ENCODE measurements at places on chromosomes 5 and 9. TPM values are rescaled to one million over a fixed set of nuclear protein-coding genes. Genes with fewer than 3 reads are reported as not detected.

DNA sequence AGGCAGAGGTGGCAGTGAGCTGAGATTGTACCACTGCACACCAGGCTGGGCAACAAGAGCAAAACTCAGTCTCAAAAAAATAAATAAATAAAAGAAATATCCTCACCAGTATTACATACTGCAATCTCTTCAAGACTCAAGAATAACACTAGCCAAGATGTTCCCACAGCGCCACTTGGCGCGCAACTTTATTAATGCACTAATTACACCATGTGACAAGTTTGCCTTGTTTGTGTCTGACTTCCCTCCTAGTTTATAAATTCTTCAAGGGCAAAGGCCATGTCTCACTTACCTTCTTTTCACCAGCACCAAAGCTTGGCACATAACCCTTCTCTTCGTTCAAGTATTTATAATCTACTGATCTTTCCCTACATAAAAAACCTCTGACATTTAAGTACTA lies 4.8 kb downstream of the SKP1 start:
- H3K27ac ChIP-seq = no peak overlapping the region
- no peak overlapping the region for H3K4me3 ChIP-seq

IL6ST gene
- 415 TPM for total RNA-seq

GABRB2 gene
- 4.6 TPM for total RNA-seq

GRCh38 chr5:111069839-111070238 lies 1.7 kb upstream of the TSLP start:
- H3K4me1 ChIP-seq = peaks cover 9% of the 10 kb centered on the region
- no peaks in the 10 kb centered on the region for H3K27me3 ChIP-seq
- no peaks in the 10 kb centered on the region for H3K36me3 ChIP-seq
- H3K27ac ChIP-seq = no peak overlapping the region
- H3K4me3 ChIP-seq = no peak overlapping the region

ZNF883 gene
- 0.33 TPM for total RNA-seq

ARHGEF39 gene
- 0.45 TPM for total RNA-seq

IL4 gene
- total RNA-seq = not detected

DNA sequence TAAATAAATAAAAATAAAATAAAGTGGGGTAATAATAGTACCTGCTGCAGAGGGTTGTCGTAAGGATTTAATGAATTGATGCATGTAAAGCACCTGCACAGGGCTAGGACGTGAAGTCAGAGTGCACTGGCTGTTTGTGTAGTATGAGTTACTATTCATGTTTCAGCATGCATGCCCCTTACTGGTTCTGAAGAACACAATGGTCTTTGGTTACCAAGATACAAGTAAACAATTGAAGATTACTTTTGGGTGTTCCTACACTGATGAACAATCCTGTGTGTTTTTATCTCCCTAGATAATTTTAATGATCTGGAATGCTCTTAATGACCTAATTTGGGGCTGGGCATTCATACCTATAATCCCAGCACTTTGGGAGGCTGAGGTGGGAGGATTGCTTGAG lies 23.2 kb upstream of the PRRC2B start:
- peaks cover 9% of the 10 kb centered on the region for H3K4me1 ChIP-seq
- H3K27me3 ChIP-seq = no peaks in the 10 kb centered on the region
- no peak overlapping the region for H3K27ac ChIP-seq
- H3K4me3 ChIP-seq = no peak overlapping the region

DNA sequence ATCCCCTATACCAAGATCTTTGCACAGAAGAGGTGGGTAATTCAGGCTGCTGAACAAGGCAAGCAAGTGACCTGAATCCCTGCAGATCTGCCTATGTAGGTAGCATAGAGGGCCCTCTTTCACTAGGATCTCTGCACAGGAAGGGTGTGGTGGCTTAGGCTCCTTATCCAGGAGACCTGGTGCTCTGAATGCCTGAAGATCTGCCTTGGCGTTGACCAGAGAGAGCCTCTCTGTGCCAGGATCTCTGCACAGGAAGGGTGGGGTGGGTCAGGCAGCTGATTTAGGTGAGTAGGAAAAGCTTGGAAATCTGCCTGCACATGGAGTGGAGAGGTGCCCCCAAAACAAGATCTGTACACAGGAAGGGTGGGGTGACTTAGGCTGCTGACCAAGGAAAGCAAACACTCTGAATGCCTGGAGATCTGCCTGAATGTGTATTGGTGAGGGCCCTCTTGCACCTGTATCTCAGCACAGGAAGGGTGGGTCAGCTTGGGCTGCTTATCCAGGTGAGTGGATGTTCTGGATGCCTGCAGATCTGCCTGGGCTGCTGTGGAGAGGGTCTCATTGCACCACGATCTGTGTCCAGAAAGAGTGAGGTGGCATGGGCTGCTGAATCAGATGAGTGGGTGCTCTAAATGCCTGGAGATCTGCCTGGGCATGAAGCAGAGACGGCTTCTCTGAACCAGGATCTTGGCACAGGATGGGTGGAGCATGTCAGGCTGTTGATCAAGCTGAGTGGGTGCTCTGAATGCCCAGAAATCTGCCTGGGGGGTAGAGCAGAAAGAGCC lies 365.9 kb downstream of the DMAC1 start:
- no peaks in the 10 kb centered on the region for H3K4me1 ChIP-seq
- H3K4me3 ChIP-seq = no peak overlapping the region
- H3K27me3 ChIP-seq = no peaks in the 10 kb centered on the region

GRCh38 chr9:15786616-15787015 lies 233.8 kb downstream of the CCDC171 start:
- no peak overlapping the region for H3K4me3 ChIP-seq
- H3K4me1 ChIP-seq = no peaks in the 10 kb centered on the region
- H3K27me3 ChIP-seq = no peaks in the 10 kb centered on the region
- no peaks in the 10 kb centered on the region for H3K36me3 ChIP-seq
- H3K27ac ChIP-seq = no peak overlapping the region

OGN gene
- 4.5 TPM for total RNA-seq

GRCh38 chr5:78597068-78597973 lies 51.3 kb downstream of the LHFPL2 start:
- no peak overlapping the region for H3K4me3 ChIP-seq
- H3K4me1 ChIP-seq = peaks cover 20% of the 10 kb centered on the region
- no peaks in the 10 kb centered on the region for H3K36me3 ChIP-seq

PCDHA10 gene
- total RNA-seq = 10.9 TPM

- H3K27ac ChIP-seq = no peak overlapping the region
- H3K4me1 ChIP-seq = no peaks in the 10 kb centered on the region
- no peaks in the 10 kb centered on the region for H3K36me3 ChIP-seq
- H3K4me3 ChIP-seq = no peak overlapping the region
Measured at GRCh38 chr5:6687505-6687904, 25.7 kb upstream of the TENT4A start.
